ENCODE measurements at places on chromosomes 7 and 10.

DNA sequence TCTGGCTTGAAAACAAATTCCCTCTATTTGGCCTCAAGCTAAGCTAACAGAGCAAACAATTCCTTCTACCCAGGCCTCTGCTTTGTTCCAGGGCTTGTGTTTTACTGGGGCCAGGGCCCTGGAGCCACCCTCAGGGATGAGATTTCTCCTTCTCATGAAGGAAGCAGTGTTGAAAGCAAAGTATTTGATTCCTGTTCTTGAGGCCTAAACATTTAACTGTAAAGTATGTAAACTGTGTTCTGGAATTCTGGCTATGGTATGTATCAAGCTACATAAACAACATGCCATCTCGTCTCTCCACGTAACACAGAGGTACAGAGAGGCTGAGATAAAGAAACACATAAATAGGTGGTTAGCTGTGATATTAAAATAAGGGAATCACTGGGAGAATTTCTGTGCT, 81.8 kb downstream of the HERPUD2 start:
- DNase-seq = peak; percentile 8

DNA sequence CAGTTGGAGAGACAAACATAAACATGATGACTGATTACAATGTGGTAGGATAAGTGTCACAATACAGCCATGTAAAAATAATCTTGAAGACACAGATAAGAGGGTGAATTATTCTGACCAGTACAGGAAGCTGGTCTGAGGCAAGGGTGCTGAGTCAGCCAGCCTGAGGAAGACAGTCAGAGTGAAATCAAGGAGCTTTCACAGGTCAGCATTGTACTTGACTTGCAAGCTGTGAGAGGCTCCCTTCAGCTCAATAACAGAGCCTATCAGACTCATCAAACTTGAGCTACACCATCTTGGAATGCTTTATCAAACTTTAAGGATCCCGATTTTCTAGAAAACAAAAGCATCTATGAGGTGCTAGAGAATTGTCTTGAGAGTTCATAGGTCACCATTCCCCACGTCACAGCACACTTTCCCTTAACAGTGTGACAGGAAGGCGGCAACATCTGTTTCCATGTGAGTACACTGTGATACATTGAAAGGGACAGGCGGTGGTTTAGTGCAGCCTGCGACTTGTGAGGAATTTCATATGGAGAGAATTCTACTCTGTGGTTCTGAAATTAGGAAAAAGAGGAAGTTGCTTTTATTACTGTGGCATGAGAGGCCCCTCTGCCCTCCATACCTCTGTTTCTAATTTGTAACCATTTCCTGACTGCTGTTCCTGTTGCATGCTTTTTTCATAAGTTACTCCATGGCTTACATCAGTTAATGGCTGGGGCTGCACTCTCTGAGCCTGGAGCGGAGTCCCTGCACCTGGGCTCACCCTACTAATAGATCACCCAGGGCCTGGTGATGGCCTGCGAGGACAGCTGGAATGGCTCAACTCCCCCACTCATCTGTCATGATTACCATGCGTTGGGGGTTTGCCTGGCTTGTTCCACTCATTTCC, 417.1 kb downstream of the SUGCT start:
- DNase-seq = peak; percentile 88

DNA sequence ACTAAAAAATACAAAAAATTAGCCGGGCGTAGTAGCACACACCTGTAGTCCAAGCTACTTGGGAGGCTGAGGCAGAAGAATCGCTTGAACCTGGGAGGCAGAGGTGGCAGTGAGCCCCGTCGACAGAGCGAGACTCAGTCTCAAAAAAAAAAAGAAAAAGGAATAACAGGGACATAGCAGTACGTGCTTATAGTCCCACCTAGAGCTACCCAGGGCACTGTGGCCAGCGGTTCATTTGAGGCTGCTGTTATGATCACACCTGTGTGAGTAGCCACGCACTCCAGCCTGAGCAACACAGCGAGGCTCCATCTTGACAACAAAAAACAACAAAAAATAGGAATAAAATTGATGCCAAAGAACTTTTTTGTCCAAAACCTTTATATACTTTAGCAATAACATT, 17.1 kb downstream of the WAPL start:
- no peak for DNase-seq

GRCh38 chr10:109932968-109933367, 9.7 kb upstream of the XPNPEP1 start:
- no peak for DNase-seq

- no peak for DNase-seq
Observed at GRCh38 chr10:51699145-51699474, 285 bp downstream of the CSTF2T start.

GRCh38 chr7:37445790-37446189, 2.9 kb downstream of the ELMO1 start:
- DNase-seq = no peak

- no peak for DNase-seq
Observed at GRCh38 chr10:69377191-69377590, 39.5 kb downstream of the TACR2 start.

DNA sequence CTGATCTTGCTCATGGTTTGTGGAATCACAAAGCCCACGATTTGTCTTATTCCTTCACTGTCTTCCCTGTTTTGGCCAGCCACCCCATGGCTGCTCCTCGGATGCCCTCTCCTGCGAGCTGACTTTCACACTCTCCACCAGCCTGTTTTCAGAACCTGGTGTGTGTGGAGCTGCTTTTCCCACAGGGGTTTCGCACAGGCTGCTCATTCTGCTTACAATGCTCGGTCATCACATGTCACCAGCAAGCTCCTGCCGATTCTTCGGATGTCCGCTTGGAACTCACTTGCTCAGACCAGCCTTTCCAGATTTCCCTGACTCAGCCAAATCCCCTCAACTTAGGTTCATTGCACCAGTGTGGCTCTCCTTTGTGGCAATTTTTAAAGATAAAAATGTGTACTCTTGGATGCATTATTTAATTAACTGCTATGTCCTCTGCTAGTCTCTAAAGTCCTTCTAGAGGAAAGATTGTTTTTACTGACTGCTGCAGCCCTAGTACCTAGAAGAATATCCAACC, 1018.6 kb upstream of the LRRTM3 start:
- DNase-seq = no peak

- DNase-seq = no peak
Observed at GRCh38 chr10:110852947-110853346, 18.8 kb upstream of the PDCD4 start.

- no peak for DNase-seq
Observed at GRCh38 chr10:17422931-17423330, 31.5 kb downstream of the ST8SIA6 start.

- DNase-seq = no peak
Observed at GRCh38 chr7:85001495-85002345, 185.1 kb downstream of the SEMA3D start.

- no peak for DNase-seq
Observed at GRCh38 chr10:81730891-81731290, 144.1 kb upstream of the NRG3 start.

- DNase-seq = peak; percentile 34
Observed at GRCh38 chr10:74282848-74283210, 131.8 kb downstream of the ADK start.

DNA sequence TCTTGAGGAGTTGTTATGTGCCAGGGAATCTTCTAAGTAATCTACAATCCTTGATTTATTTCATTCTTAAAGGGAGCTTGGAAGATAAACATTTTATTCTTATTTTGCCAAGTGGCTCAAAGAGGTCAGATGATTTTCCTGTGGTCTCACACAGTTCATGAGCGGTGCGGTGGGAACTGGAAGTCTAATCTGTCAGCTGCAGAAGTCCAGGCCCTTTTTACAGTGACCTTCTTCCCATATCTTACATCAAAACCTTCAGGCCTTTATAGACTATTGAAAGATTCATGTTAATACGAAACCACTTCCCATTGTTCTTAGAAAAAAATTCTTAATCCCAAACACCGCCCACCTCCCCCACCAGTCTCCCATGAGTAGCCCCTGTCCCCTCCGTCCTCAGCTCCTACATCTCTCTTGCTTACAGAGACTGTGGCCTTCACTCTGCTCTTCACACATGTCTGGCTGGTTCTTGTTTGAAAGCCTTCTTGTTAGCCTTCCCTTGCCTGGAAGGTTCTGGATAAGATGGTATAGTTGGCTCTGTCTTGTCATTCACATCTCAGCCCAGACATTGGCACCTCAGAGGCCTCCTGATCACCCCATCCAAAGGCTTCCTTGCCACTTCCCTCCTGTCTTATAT, 61.5 kb downstream of the ITGA8 start:
- peak; percentile 6 for DNase-seq

GRCh38 chr10:60566096-60566495, 176.4 kb upstream of the ANK3 start:
- DNase-seq = no peak

GRCh38 chr10:128633864-128634540, 507.8 kb upstream of the MKI67 start:
- DNase-seq = peak; percentile 65

DNA sequence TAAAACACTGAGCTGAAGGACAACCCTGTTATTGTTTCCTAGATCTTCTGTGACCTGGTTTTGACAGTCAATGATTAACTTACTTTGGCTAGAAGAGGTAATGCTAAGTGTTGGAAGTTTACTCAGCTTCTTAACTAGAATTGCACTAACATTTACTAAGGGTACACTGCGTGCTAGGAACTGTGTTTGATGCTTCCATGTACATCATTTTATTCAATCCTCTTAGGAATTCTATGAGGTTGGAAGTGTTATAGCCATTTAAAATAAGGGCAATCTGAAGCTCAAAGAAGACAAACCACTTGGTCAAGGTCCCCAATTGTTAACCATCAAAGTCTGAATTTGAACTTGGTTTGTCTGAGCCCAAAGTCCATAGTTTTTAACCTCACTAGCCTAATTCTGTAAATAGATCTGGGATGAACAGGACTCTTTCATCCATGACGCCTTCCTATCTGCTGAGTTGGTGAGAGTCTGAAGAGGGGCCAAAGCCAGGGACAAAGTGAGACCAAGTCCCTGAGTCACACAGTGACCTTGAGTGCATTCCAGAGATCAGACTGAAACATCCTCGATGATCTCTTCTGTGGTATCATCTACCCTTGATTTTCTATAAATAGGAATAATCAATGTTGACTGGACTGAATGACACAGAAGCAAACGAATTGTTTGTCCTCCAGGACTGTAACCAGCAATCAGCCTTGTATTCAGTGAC, 29.2 kb upstream of the ZNRF2 start:
- DNase-seq = no peak

GRCh38 chr7:102028206-102028826, 210.9 kb downstream of the CUX1 start:
- no peak for DNase-seq

DNA sequence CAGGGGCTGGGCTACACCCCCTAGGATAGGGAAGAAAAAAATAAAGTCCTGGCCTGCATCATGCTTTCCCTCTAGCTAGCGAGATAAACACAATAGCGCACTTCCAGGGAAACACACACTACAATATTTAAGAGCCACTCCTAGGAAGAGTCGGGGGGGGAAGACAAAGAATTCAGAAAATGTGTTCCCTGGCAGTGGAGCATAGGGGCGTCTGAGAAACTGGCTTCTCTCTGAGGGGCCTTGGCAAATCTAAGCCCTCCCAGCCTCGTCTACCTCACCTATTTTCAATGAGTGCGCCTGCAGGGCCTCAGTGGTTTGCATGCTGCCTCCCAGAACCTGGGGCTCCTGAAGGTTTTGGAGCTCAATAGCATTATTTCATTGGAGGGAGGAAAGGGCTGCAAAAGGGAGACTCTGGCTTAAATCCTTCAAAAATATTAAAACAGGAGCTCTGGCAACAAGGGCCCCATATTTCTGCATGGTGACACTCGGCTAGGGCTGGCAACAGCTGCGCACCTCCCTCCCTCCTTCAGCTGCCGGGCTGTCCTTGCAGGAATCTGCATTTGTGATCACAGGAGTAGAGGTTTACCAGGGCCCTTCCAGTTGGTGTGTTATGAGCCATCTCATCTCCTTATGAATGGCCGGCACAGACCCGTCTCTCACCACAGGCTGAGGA, 10.8 kb downstream of the ANXA11 start:
- DNase-seq = no peak

DNA sequence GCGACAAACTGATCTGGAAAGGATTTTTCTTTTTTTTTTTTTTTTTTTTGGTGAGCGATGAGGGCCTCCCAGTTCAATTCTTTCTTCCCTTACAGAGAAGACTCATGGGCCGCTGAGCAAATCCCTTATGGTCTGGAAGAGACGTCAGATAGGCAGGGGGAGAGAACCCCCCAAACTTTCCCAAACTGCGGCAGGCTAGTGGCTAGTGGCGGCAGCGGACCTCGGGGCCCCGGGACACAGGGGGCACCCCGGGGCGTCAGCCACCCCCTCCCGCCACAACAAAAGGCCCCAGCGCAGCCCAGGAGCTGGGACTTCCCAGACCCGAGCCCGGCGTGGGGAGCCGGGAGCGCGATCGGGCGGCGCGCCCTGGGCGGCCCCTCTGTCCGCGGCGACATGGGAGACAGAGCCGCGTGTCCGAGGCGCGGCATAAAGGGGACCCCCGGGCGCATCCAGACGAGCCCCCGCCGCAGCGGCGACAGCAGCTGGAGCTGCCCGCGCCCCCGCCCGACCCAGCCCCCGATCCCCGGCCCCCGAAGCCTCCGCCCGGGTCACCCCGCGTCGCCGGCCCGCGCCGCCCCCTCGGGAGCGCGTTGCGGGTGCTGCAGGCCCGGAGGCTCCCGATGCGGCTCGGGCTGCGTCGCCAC, 755 bp downstream of the FAM171A1 start:
- peak; percentile 24 for DNase-seq

GRCh38 chr7:15669443-15670090, 16.9 kb downstream of the MEOX2 start:
- DNase-seq = peak; percentile 74

DNA sequence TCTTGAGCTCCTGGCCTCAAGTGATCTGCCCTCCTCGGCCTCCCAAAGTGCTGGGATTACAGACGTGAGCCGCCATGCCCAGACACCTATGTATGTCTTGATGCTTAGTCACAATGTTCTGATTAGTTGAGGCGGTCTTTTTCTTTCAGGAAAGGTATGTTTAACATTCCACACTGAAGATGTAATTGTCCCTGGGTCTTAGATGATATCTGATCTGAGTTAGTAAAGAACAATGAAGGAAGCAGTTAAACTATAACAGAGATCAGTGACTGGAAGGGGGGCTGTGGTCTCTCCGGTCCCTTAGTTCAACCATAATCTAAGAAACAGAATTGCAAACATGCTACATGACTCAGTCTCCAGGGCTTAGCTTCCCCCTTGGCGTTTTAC, 31.5 kb upstream of the SH2D4B start:
- peak; percentile 90 for DNase-seq

GRCh38 chr7:139886899-139887298, 57.8 kb downstream of the TBXAS1 start:
- DNase-seq = no peak

- peak; percentile 42 for DNase-seq
Observed at GRCh38 chr10:87927091-87927490, 63.7 kb downstream of the PTEN start.

All from fibroblast of upper back skin (primary cell).